Activated CD4-positive, alpha-beta T cell treated with anti-CD3 and anti-CD28 coated beads, Interleukin-2, amount 10 ng/mL, durations not matched to agents 7 days and 5 days (primary cell): ENCODE measurements at places on chromosomes 11 and 22.
A peak's percentile ranks its signal among the peaks of the same experiment; 100 is the strongest.

GRCh38 chr22:46352691-46353386 is 17.3 kb downstream of the TRMU start:
- no peak for DNase-seq
- no peaks in the 10 kb centered on the region for H3K27me3 ChIP-seq
- no peaks in the 10 kb centered on the region for H3K4me1 ChIP-seq

DNA sequence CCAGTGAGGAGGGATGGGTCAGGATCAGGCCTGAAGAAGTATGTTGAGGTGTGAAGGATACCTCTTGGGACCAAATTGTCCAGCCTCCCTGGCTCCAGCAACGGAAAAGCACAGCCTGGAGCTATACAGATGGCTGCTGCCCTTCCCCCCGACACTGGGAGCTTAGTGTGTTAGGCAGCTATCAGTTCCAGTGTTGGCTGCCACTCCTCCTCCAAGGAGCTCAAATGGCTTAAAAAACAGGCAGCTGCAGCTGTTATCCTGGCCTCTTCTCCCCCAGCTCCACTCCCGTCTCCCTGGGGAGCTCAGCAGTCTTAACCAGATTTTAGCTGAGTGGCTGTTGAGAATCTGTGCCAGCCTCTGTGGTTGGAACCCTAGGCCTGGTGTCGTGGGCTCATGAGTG is 225.0 kb downstream of the JRKL start:
- no peaks in the 10 kb centered on the region for H3K36me3 ChIP-seq
- DNase-seq: no peak
- H3K27me3 ChIP-seq: no peaks in the 10 kb centered on the region
- no peak overlapping the region for H3K27ac ChIP-seq
- no peaks in the 10 kb centered on the region for H3K4me1 ChIP-seq
- no peak overlapping the region for H3K4me3 ChIP-seq

DNA sequence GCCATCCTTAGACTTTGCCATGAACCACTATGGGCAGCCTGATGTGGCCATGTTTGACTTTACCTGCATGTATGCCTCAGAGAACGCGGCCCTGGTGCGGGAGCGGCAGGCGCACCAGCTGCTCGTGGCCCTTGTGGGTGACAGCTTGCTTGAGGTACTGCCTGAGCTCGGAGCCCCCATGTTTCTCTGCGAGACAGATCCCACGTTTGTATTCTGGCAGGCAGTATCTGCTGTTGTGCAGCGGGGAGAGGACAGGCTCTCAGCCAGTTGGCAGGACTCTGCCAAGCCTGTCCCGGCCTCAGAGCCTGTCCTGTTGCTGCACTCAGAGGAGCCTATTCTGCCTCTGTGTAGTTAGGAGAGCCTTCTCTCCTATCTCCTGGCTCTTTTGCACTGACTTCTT is 109.9 kb downstream of the MICAL2 start:
- no peak overlapping the region for H3K4me3 ChIP-seq
- no peaks in the 10 kb centered on the region for H3K27me3 ChIP-seq
- peaks cover 40% of the 10 kb centered on the region for H3K36me3 ChIP-seq
- no peak for DNase-seq
- peaks cover 59% of the 10 kb centered on the region for H3K4me1 ChIP-seq

DNA sequence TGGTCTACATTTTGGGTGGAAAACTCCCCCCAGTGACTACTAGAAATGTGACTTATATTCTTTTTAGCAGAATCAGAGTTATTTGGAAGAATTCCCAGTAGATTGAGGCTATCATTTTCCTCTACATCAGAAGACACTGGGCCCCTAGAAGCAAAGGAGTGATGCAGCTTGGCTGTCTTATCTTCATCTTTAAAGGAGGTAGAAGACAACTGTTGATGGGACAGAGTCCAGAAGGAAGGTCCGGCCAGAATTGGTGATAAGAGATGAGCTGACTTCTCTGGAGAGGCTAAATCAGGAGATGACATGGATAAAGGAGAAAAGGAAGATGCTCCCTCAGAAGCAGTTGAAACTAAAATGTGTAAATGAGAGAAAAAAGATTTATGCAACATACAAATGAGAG is 149.6 kb downstream of the ENTHD1 start:
- peaks cover 4% of the 10 kb centered on the region for H3K36me3 ChIP-seq
- H3K27ac ChIP-seq: no peak overlapping the region
- no peak overlapping the region for H3K4me3 ChIP-seq
- no peak for DNase-seq
- H3K4me1 ChIP-seq: peaks cover 26% of the 10 kb centered on the region
- H3K27me3 ChIP-seq: no peaks in the 10 kb centered on the region

- no peaks in the 10 kb centered on the region for H3K36me3 ChIP-seq
- peaks cover 5% of the 10 kb centered on the region for H3K27me3 ChIP-seq
- DNase-seq: no peak
- H3K4me3 ChIP-seq: no peak overlapping the region
- H3K4me1 ChIP-seq: peaks cover 15% of the 10 kb centered on the region
Observed at GRCh38 chr11:125072218-125072960, 9.3 kb downstream of the SLC37A2 start.

DNA sequence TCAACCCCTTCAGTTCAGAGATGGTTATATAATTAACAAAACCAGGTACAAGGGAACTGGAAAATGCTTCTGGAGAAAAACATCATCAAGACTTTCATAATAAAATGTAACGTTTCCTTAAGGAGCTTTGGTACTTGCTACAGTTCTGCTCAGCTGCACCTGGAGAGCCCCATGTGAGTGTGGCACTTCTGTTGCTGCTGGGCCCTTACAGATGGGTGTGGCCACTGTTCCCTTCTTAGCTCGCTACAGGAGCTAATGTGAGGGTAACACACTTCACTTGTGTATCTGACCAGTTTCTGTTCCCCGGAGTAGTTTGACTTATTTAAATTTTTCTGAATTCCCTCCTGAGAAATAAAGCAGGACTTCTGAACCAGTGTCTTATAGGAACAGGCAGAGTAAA is 4.0 kb downstream of the POU2AF3 start:
- H3K4me3 ChIP-seq: no peak overlapping the region
- H3K36me3 ChIP-seq: no peaks in the 10 kb centered on the region
- peaks cover 68% of the 10 kb centered on the region for H3K27me3 ChIP-seq
- no peaks in the 10 kb centered on the region for H3K4me1 ChIP-seq
- no peak overlapping the region for H3K27ac ChIP-seq

DNA sequence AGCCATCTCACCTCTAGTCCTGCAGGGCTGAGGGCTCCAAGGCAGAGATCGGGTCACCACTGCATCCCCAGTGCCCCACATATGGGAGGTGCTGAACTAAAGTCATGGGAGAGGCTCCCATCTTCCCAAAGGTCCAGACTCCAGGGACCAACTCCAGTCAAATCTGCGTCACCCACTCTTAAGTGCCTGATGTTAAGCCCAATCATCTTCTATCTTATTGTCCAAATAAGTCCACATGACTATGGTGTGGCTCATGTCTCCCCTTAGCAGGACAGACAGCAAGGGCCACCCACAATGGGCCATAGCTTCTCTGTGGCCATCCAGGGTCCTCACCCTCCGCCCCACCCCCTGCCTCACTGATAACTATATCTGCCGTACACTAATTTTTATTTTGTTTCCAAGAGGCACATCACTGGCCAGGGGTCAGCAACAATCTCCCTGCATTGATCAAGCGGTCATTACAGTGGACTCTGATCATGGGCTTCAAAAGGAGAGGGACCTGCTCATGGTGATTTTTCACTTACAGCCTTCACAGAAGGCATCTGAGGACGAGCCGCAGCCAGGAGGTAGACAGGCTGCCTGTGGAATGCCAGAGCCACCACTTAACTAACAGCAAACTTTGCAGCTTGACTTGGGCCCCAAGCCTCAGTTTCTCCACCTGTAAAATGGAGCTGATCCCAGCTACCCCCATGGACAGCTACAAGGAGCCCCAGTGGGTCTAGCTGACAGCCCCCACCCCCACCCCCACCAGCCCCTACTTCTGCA is 23.3 kb downstream of the MYH9 start:
- H3K4me3 ChIP-seq: peak overlapping the region; percentile 49
- DNase-seq: no peak
- H3K27ac ChIP-seq: peak overlapping the region; percentile 90
- peaks cover 94% of the 10 kb centered on the region for H3K4me1 ChIP-seq

GRCh38 chr11:767238-767637 is 10.0 kb downstream of the GATD1 start:
- no peak overlapping the region for H3K4me3 ChIP-seq
- H3K4me1 ChIP-seq: peaks cover 4% of the 10 kb centered on the region
- H3K27ac ChIP-seq: no peak overlapping the region
- DNase-seq: no peak
- H3K27me3 ChIP-seq: no peaks in the 10 kb centered on the region

DNA sequence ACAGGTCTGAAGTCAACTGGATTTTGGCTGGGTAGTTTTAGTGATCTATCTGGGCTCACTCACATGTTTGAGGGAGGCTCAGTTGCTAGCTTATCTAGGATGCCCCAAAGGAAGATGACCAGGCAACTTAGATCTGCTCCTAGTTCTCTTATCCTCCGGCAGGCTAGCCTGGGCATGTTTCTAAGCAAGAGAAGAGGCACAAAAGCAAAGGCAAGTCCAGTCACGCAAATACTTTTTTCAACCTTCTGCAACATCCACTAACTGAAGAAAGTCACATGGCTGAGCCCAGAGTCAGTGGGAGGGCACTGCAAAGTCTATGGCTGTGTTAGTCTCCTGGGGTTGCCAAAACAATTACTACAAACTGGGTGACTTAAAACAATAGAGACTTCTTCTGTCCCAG is 32.9 kb upstream of the FSHB start:
- H3K36me3 ChIP-seq: no peaks in the 10 kb centered on the region
- no peak overlapping the region for H3K4me3 ChIP-seq
- DNase-seq: no peak
- H3K4me1 ChIP-seq: no peaks in the 10 kb centered on the region
- no peak overlapping the region for H3K27ac ChIP-seq

DNA sequence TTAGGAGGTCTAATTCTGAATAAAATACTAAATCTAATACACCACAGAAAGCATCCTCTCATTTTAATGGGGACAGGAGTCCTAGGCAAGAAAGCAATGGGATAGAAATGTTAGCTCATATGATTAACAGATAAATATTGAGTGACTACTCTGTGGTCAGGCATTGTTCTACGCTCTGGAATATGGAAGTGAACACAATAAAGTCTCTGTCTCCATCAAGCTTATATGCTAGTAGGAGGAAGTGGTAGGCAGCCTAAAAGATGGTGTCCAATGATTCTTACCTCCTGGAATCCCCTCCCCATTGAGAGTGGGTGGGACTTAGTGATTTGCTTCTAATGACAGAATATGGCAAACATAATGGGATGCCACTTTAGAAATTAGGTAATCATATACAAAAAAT is 160.3 kb upstream of the PDGFD start:
- no peaks in the 10 kb centered on the region for H3K27me3 ChIP-seq
- no peak overlapping the region for H3K4me3 ChIP-seq
- H3K36me3 ChIP-seq: no peaks in the 10 kb centered on the region
- no peaks in the 10 kb centered on the region for H3K4me1 ChIP-seq
- DNase-seq: no peak
- H3K27ac ChIP-seq: no peak overlapping the region

DNA sequence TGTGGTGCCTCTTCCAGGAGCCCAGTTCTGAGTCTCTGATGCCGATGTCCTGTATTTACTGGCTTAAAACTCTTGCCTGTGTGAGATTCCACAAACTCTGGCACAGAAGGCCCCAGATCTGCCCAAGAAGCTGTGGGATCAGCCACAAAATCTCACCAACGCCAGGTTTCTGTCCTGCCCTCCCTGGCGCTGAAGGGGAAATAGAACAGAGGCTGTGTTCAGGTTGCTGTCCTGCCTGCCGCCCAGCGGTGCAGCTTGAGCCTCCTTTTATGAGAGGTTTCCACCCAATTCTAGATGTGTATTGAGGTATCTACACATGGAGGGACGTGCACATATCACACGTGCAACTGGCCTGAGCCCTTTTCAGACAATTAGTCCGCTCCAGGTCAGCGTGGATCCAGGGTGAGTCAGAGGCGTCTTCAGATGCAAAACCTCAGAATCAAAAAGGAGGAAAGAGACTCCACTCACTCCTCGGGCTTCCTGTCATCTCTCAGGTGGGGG is 2.2 kb downstream of the TMEM80 start:
- H3K27me3 ChIP-seq: no peaks in the 10 kb centered on the region
- DNase-seq: no peak

DNA sequence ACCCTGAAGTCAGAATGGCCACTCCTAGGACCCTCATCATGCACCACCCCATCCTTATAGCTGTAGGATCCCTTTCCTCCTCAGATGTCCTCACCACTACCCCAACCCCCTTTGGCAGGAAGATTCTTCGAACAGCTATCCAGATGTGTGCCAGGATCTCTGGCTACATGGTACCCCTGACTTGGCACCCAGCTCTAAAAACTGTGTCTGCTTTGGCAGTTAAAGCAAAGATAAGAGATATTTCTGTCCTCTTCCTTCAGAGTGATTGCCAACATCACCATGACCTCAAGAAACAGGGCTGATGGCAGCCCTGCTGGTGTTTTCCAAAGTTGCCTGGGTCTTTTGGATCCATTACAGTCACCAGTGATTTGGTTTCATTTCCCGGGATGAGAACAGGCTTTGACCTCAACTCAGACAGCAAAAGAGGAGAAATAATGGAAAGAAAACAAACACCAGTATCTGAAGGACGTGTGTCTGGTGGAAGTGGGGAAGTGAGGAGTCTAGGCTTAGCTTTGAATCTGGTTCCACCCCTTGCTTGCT is 4.3 kb upstream of the NRIP3 start:
- H3K36me3 ChIP-seq: no peaks in the 10 kb centered on the region
- peaks cover 65% of the 10 kb centered on the region for H3K27me3 ChIP-seq
- peaks cover 9% of the 10 kb centered on the region for H3K4me1 ChIP-seq
- H3K27ac ChIP-seq: no peak overlapping the region

GRCh38 chr22:46596032-46596441 is 24.1 kb upstream of the GRAMD4 start:
- no peak overlapping the region for H3K27ac ChIP-seq
- no peaks in the 10 kb centered on the region for H3K36me3 ChIP-seq
- no peaks in the 10 kb centered on the region for H3K27me3 ChIP-seq
- peaks cover 29% of the 10 kb centered on the region for H3K4me1 ChIP-seq

GRCh38 chr22:44271732-44272400 is 40.9 kb downstream of the SHISAL1 start:
- DNase-seq: no peak
- H3K36me3 ChIP-seq: no peaks in the 10 kb centered on the region
- H3K27ac ChIP-seq: no peak overlapping the region
- no peaks in the 10 kb centered on the region for H3K4me1 ChIP-seq
- no peak overlapping the region for H3K4me3 ChIP-seq
- H3K27me3 ChIP-seq: peaks cover 8% of the 10 kb centered on the region

DNA sequence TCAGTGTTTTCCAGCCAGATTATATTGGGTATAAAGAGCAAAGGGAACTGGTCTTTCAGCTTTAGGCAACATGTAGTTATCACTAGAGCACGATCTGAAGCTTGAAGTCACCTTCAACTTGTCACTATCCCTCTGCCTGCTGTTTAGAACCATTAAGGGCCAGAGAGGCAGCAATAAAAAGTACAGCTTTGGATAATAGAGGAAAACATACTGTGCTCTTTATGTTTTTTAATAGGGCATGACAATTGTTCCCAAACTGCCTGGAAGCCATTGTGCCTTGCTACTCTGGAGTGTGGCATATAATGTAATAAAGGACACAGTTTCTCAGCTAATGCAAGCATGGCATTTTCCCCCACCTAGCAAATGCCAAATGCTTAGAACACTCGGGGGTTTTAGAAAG is 1912.0 kb upstream of the RAG2 start:
- no peak for DNase-seq
- no peaks in the 10 kb centered on the region for H3K36me3 ChIP-seq
- no peaks in the 10 kb centered on the region for H3K4me1 ChIP-seq
- no peak overlapping the region for H3K27ac ChIP-seq
- H3K27me3 ChIP-seq: no peaks in the 10 kb centered on the region
